Karpas-422 (cell line): ENCODE measurements at places on chromosomes 1 and 21. TPM values are rescaled to one million over a fixed set of nuclear protein-coding genes. Genes with fewer than 3 reads are reported as not detected.

- H3K4me3 ChIP-seq = no peak overlapping the region
- no peaks in the 10 kb centered on the region for H3K4me1 ChIP-seq
- H3K36me3 ChIP-seq = no peaks in the 10 kb centered on the region
- no peak for DNase-seq
- no peak overlapping the region for H3K27ac ChIP-seq
These were observed 1.7 kb upstream of the C1orf185 start for GRCh38 chr1:51100264-51100880.

- no peaks in the 10 kb centered on the region for H3K36me3 ChIP-seq
- H3K27me3 ChIP-seq = no peaks in the 10 kb centered on the region
- peaks cover 5% of the 10 kb centered on the region for H3K4me1 ChIP-seq
- H3K27ac ChIP-seq = no peak overlapping the region
- no peak overlapping the region for H3K4me3 ChIP-seq
These were observed 40.5 kb upstream of the NEK2 start for GRCh38 chr1:211715971-211716370.

GRCh38 chr1:25054526-25055323, 124.6 kb upstream of the RUNX3 start:
- no peaks in the 10 kb centered on the region for H3K36me3 ChIP-seq
- H3K27ac ChIP-seq = no peak overlapping the region
- no peak overlapping the region for H3K4me3 ChIP-seq
- DNase-seq = no peak
- H3K4me1 ChIP-seq = no peaks in the 10 kb centered on the region

The EPHB2 gene
- total RNA-seq = 0.45 and 2.5 TPM in 2 replicates

- peak overlapping the region; percentile 54 for H3K27ac ChIP-seq
- peak overlapping the region; percentile 88 for H3K4me3 ChIP-seq
- H3K4me1 ChIP-seq = peaks cover 29% of the 10 kb centered on the region
These were observed 2.0 kb downstream of the EDEM3 start for GRCh38 chr1:184752656-184753055.

The NUDT4B gene
- 2.3 TPM in 1 of 2 replicates, not detected in the other for total RNA-seq

GRCh38 chr1:208185801-208186231, 58.4 kb downstream of the PLXNA2 start:
- no peak overlapping the region for H3K4me3 ChIP-seq
- H3K27me3 ChIP-seq = no peaks in the 10 kb centered on the region
- H3K36me3 ChIP-seq = no peaks in the 10 kb centered on the region
- H3K4me1 ChIP-seq = no peaks in the 10 kb centered on the region
- no peak for DNase-seq

GRCh38 chr1:85708829-85709227, 595 bp upstream of the ZNHIT6 start:
- H3K27ac ChIP-seq = peak overlapping the region; percentile 53; the same call in 1 of the 2 replicates
- peaks cover 17% of the 10 kb centered on the region for H3K4me1 ChIP-seq
- H3K36me3 ChIP-seq = peaks cover 23% of the 10 kb centered on the region
- H3K27me3 ChIP-seq = no peaks in the 10 kb centered on the region
- H3K4me3 ChIP-seq = peak overlapping the region; percentile 78

DNA sequence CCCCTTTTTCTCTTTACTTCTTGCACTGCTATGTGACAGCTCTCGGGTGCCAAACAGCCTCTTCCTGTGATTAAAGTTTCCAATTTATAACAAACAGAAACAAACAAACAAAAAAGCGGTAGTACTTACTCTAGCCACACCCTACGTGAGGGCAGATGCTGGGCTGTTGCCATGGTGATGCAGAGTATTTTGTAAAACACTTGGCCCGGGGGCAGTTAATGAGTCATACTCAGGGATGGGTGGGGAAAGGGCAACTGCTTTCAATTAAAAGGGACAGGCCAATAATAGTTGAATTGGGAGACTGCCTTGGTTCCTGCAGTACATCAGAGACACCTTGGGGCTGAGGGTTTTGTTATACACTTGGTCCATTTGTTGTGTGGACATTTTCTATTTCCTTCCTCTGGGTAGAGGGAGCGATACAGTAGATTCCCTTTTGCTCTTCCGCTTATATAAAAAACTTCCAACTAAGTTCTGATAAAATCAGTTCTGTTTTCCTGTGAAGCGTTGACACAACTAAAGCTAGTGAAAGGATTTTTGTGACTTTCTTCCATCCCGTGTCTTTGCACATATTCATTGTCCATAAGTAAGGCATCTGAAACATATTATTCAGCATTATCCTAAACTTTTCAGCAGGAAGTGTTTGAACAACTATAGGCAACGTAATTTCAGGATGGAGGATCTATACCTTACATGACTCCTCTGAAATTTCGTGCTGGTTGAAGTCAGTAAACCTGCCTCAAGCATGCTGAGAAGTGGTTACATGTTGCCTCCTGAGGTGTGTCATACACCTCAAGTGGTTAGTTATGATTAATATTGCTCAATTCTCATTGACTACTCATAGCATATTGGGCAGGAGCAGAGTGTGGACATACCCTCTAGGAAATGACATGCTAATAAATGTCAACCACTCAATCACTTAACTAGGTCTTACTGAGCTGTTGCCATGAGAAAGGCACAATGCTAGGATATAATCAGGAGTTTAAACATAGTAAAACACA, 36.7 kb upstream of the THEM4 start:
- H3K27ac ChIP-seq = no peak overlapping the region
- no peak overlapping the region for H3K4me3 ChIP-seq
- no peaks in the 10 kb centered on the region for H3K36me3 ChIP-seq
- DNase-seq = peak; percentile 86
- H3K27me3 ChIP-seq = no peaks in the 10 kb centered on the region

DNA sequence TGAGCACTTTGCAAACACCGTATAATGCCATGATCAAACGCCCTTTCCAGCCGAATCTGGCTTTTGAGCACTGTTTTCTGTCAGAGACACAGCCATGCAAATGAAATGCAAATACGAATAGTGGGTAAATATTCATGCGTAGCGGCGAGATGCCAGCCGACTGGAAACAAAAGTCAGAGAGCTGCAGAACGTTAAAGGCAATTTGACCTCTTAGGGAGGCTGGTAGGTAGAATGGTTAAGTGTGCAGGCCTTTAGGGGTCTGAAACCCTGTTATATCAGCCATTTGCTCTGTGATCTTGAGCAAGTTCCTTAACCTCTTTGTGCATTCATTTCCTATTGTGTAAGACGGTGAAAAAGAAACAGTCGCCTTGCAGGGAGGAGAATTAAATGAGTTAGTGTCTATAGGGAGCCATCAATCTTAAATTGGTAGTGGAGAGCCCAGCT, 6.5 kb upstream of the SDHB start:
- H3K4me1 ChIP-seq = peaks cover 11% of the 10 kb centered on the region
- no peak overlapping the region for H3K27ac ChIP-seq
- no peaks in the 10 kb centered on the region for H3K36me3 ChIP-seq
- peak overlapping the region; percentile 23; the same call in 1 of the 2 replicates for H3K4me3 ChIP-seq

- no peaks in the 10 kb centered on the region for H3K4me1 ChIP-seq
- no peak for DNase-seq
- H3K4me3 ChIP-seq = no peak overlapping the region
- H3K36me3 ChIP-seq = no peaks in the 10 kb centered on the region
- no peaks in the 10 kb centered on the region for H3K27me3 ChIP-seq
These were observed 17.5 kb downstream of the MAB21L3 start for GRCh38 chr1:116128664-116129063.

- H3K27ac ChIP-seq = no peak overlapping the region
- no peaks in the 10 kb centered on the region for H3K4me1 ChIP-seq
- peak; percentile 86 for DNase-seq
- no peak overlapping the region for H3K4me3 ChIP-seq
These were observed 212.2 kb downstream of the LYPLAL1 start for GRCh38 chr1:219385787-219386427.

The MMP23B gene
- total RNA-seq = 1.3 and 2.7 TPM in 2 replicates

The CTH gene
- total RNA-seq = 23.0 and 63.3 TPM in 2 replicates

The GBP4 gene
- not detected in 2 replicates for total RNA-seq

DNA sequence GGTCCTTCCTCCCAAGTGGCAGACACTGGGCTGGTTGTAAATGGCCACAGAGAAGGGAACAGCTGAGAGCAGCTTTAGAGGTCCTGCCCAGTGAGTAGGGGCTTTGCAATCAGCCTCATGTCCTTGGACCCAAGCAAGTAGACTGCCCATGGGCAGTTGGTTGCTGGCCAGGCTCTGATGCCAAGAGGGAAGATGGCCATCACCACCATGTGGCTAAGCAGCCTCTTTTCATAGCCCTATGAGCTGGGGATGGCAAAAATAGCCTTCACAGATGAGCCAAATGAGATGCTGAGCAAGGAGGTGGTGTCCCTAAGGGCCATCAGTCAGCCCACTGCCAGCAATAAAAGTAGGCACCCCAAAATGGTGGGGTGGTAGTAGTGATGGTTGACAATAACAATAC, 3.2 kb downstream of the DISP3 start:
- H3K36me3 ChIP-seq = no peaks in the 10 kb centered on the region
- DNase-seq = no peak
- H3K27ac ChIP-seq = no peak overlapping the region
- no peak overlapping the region for H3K4me3 ChIP-seq
- no peaks in the 10 kb centered on the region for H3K27me3 ChIP-seq

The RPTN gene
- total RNA-seq = not detected in 2 replicates

GRCh38 chr1:156638189-156638985, 3.5 kb upstream of the BCAN start:
- H3K4me1 ChIP-seq = no peaks in the 10 kb centered on the region
- H3K36me3 ChIP-seq = no peaks in the 10 kb centered on the region
- DNase-seq = no peak
- no peaks in the 10 kb centered on the region for H3K27me3 ChIP-seq

The OLFML3 gene
- 0.18 and 0.26 TPM in 2 replicates for total RNA-seq

The MAP3K7CL gene
- total RNA-seq = 34.8 and 38.3 TPM in 2 replicates

DNA sequence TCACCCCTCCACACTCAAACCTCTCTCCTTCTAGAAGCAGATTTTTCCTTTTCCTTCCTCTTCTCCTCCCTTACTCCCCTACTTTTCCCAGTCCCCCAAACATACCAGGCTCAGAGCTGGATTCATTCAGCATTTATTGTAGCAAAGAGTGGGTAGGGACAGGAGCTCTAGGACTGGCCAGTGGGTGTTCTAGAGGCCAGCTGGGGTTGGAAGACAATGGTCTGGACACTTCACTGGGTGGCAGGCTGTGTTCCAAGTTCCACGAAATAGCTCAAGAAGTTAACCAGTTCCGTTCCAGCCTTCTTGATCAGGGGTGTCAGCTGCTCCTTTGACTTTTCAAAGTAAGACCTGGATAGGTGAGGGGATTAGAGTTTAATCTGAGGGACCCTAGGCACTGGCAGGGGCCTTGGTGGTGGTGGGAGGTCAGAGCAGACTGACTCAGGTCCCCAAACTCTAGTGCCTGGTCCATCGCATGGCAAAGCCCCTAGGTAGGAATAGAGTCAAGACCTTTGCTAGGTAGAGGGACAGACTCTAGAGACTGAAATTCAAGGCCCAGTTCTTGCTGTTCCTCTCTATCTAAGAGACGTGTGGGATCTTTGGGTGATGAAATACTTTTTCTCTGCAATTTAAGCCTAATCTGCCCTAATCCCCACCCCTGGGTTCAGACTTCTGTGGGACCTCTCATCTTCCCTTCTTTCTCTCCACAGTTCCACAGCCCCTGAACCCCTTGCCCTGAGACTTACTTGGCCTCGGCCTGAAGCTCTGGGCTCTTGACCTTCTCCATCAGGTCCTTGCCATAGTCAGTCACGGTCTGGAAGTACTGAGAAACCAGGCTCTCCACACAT, 1.0 kb downstream of the APOA2 start:
- H3K4me1 ChIP-seq = peaks cover 26% of the 10 kb centered on the region
- H3K4me3 ChIP-seq = no peak overlapping the region
- no peak overlapping the region for H3K27ac ChIP-seq
- DNase-seq = no peak
- no peaks in the 10 kb centered on the region for H3K27me3 ChIP-seq

The STXBP3 gene
- total RNA-seq = 31.6 and 68.9 TPM in 2 replicates

The TRAF3IP3 gene
- total RNA-seq = 1.6 and 3.5 TPM in 2 replicates

GRCh38 chr1:33578557-33579448, 106.4 kb downstream of the ZSCAN20 start:
- no peak overlapping the region for H3K4me3 ChIP-seq

The RXFP4 gene
- total RNA-seq = not detected in 2 replicates

- no peak for DNase-seq
- H3K36me3 ChIP-seq = no peaks in the 10 kb centered on the region; the same call in 1 of the 2 replicates
- no peak overlapping the region for H3K27ac ChIP-seq
These were observed 2.6 kb upstream of the CCDC28B start for GRCh38 chr1:32197837-32198236.

- no peak for DNase-seq
- no peaks in the 10 kb centered on the region for H3K36me3 ChIP-seq
- no peaks in the 10 kb centered on the region for H3K27me3 ChIP-seq
- H3K4me1 ChIP-seq = no peaks in the 10 kb centered on the region
- H3K4me3 ChIP-seq = no peak overlapping the region
- no peak overlapping the region for H3K27ac ChIP-seq
These were observed 384.3 kb downstream of the NTNG1 start for GRCh38 chr1:107525145-107525544.

DNA sequence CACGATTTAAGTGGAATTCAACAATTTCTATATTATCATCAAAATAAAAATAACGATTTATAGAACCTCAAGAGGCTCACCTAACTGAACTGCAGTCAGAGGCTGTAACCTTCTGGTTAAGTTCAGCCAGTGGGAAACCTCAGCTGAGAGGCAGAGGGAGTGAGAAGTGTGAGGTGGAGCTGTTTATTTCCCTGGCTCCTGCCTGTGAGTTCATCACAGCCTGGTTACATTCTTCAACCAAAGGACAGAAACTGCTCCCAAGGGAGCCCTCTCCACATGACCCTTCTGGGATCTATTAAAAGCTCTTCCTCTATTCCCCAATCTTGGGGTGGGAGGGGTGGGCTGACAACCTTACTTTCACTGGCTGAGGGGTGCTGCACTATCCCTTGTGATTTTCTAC, 22.2 kb downstream of the DYNLT5 start:
- H3K27ac ChIP-seq = no peak overlapping the region
- H3K4me3 ChIP-seq = no peak overlapping the region
- H3K4me1 ChIP-seq = no peaks in the 10 kb centered on the region
- no peak for DNase-seq
- H3K36me3 ChIP-seq = no peaks in the 10 kb centered on the region

DNA sequence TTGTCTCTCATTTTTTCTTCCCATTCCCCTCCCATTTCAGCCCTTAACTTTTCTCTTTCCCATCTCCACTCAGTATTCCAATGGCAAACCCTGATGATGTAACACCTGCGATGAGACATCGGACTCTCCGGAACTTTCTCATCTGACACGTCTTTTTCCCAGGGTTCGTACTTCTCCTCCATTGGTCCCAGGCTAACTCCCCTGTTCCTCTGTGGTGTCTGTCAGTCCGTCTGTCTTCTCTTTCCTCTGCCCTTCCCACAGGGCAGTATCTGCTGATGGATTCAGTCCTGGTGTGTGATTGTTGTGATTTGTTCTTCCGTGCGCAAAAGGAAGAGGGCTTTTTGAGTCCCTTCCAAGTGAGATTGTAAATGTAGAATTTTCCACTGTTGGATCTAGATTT, 27.7 kb downstream of the VANGL2 start:
- H3K4me3 ChIP-seq = no peak overlapping the region
- H3K27me3 ChIP-seq = no peaks in the 10 kb centered on the region
- no peak overlapping the region for H3K27ac ChIP-seq
- no peaks in the 10 kb centered on the region for H3K36me3 ChIP-seq
- H3K4me1 ChIP-seq = peaks cover 45% of the 10 kb centered on the region

- H3K4me1 ChIP-seq = no peaks in the 10 kb centered on the region
- H3K4me3 ChIP-seq = no peak overlapping the region
- no peaks in the 10 kb centered on the region for H3K36me3 ChIP-seq
- H3K27me3 ChIP-seq = no peaks in the 10 kb centered on the region; the same call in 1 of the 2 replicates
These were observed 371.9 kb upstream of the SPAG17 start for GRCh38 chr1:118556936-118557335.

- H3K27me3 ChIP-seq = no peaks in the 10 kb centered on the region
- no peaks in the 10 kb centered on the region for H3K4me1 ChIP-seq
- H3K4me3 ChIP-seq = no peak overlapping the region
- no peak for DNase-seq
These were observed 255.8 kb downstream of the ZP4 start for GRCh38 chr1:237634922-237635321.

The MYOC gene
- total RNA-seq = not detected in 2 replicates
